NCI-H1436 treated with DMSO at 0.1 percent for 48 hours (cell line): ENCODE measurements at places on chromosomes 4 and X.

DNA sequence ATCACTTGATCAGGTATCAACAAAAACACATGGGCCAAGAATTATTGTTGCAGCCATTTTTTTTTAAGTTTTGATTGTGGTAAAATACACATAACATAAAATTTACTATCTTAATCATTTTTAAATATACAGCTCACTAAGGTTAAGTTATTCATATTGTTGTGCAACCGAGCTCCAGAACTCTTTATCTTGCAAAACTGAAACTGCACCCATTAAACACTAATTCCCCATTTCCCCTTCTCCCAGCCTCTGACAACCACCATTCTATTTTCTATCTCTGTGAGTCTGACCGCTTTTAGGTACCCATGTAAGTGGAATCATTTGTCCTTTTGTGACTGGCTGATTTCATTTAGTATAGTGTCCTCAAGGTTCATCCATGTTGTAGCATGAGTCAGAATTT, 126.2 kb upstream of the NDP start:
- no peak for DNase-seq

DNA sequence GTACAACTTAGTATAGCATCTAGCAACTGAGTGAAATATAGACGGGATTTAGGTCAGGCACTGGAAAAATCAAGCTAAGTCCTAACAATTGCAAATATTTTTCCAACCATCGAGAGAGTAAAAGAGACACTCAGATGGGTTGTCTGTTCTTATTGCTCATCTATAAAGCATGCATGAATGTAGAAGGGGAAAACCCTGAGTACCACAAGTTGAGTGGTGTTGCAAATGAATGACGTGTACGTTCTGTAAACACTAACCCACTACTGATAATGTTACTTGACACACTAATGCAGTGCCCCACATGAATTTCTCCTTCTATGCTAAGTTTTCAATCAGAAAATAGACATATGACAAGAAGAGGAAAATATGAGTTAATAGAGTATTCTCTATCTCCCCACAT, 211.2 kb downstream of the COX18 start:
- DNase-seq, result no peak

- no peak for DNase-seq
Observed at GRCh38 chr4:79253168-79253567, 72.7 kb downstream of the NAA11 start.

DNA sequence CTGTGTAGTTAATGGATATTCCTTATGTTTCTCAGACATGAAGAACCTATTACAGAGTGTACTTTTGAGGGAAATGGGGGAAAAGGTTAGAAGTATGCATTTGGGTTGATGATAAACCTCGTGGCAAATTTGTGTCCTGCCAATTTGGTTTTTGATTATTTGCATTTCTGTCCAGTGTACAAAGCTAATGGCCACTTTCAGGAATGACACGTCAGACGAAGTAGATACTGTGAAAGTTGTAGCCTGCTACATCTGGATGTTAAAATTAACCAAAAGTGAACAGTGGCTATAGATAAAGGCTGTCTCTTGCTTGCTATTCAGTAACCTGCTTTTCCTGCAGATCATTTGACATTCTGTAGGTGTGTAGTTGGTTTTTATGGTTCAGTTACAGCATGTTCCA, 1.0 kb downstream of the PRDX4 start:
- DNase-seq, result no peak

GRCh38 chr4:6999172-7000086, 43.7 kb upstream of the TADA2B start:
- no peak for DNase-seq

GRCh38 chr4:125315576-125316400, 1.0 kb downstream of the FAT4 start:
- DNase-seq, result no peak

GRCh38 chrX:117711782-117712181, 404.8 kb downstream of the KLHL13 start:
- no peak for DNase-seq

- DNase-seq, result no peak
Observed at GRCh38 chrX:30741545-30741944, 88.3 kb downstream of the GK start.

DNA sequence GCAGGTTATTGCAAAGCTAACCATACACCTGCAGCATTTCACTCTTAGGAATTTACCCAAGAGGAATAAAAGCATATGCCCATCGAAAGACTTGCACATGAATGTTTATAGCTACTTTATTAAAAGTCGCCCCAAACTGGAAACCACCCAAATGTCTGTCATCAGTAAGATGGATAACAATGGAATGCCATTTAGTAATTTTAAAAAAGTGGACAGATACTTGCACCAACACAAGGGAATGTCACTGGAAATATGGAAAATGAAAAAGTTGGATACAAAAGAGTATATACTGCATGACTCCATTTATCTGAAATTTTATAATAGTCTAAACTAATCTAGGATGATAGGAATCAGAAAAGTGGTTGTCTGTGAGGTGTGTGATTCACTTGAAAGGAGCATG, 12.9 kb downstream of the GK start:
- DNase-seq, result no peak

DNA sequence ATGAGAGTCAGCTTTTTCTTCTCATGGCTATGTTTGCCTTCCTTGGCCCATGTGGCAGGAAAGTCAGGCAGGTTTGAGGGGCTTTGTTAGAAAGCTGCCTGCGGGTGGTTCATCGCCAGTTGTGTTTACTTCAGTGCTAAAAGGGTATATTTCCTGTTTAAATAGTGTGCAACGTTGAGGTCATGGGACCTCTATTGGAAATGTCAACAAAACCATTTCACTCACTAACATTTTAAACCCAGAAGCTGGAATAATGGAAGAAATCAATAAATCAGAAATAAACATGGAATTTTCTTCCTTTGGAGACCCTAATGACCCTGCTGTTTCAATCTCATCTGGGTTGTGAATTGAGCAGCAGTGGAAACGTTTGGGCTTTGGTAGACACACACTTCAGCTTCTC, 185.8 kb downstream of the ANKRD50 start:
- no peak for DNase-seq

DNA sequence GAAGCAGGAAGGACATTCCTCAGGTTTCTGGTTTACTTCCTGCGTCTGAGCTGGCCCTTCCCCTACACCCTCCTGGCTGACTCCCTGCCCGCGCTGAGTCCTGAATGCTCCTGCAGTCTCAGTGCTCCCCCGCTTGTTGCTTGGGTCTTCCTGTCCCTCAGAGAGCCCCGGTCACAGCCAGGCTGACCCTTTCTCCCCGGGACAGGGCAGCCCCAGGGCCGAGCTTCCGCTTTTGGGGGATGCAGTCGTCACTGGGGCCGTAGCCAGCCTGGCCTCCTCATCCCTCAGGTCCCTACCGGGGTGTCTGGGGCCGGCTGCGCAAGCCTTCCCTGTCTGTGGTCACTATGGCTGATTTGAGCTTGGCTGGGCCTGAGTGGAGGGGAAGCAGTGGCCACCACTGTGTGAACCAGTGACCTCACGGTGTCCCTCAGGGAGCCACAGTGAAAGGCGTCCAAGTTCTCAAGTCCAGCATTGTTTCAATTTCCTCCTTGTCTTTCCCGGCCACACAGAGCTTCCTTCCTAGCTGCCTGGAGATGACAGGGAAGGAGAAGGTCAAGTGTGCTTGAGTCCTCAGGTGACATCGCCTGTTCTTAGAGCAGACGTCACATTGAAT, 34.1 kb upstream of the ASMTL start:
- no peak for DNase-seq

- no peak for DNase-seq
Observed at GRCh38 chr4:156774422-156774821, 197.2 kb downstream of the PDGFC start.

DNA sequence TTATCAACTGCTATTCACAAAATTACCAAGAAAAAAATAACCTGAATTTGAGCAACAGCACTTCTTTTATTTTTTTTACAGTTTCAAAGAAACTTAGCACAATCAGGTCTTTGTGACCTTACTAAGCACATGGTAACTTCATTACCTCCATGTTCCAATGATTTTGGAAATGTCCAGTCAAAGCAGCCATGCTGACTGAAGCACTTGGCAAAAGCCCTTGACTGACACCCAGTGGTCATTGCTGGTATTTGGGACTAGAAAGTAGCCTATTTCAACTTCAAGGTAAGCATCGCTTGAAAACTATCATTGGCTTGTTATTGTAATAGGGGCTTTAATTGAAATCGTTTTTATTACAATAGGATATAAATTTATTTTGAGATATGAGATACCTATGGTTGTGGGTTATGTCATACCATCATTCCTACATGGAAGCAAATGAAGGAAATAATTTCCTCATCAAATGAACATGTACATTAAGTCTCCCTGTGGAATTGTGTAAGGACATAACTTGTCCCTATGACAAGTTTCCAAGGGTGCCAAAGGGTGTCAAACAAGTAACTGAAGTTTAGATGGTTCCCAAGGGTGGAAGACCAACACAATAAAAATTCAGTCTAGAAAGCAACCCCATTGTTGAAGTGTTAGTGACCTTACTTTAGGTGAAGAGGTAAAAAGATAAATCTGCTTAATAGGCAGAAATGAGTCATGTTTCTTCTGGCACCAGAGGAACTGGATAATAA, 15.2 kb upstream of the ANXA10 start:
- DNase-seq, result peak; percentile 3
